ENCODE measurements at places on chromosomes 11 and 22. TPM values are rescaled to one million over a fixed set of nuclear protein-coding genes. Genes with fewer than 3 reads are reported as not detected.

GRCh38 chr11:58745705-58746364 lies 14.1 kb upstream of the GLYAT start:
- DNase-seq: no peak

DNA sequence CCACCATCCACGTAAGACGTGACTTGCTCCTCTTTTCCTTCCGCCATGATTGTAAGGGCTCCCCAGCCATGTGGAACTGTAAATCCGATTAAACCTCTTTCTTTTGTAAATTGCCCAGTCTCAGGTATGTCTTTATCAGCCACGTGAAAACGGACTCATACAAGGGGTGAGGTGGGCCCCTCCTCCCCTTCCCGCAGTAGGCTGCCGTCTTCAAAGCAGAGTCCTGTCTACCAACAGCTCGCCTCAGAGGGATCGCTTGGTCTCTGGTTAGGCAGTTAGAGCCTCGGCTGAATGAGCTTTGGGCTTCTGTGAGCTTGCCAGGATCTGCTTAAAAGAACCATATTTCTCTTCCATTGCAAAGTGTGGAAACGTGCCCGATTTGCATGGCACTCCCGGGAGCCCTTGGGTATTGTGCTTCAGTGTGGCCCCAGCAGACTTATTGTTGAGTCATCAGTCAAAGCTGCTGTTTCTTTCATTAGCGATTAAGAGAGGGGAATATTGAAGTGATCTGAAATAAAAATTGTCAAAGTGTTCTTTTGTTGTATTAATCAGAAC lies 338.3 kb downstream of the TBC1D22A start:
- DNase-seq: no peak

- no peak for DNase-seq
Measured at GRCh38 chr11:46181843-46182424, 60.7 kb upstream of the PHF21A start.

DNA sequence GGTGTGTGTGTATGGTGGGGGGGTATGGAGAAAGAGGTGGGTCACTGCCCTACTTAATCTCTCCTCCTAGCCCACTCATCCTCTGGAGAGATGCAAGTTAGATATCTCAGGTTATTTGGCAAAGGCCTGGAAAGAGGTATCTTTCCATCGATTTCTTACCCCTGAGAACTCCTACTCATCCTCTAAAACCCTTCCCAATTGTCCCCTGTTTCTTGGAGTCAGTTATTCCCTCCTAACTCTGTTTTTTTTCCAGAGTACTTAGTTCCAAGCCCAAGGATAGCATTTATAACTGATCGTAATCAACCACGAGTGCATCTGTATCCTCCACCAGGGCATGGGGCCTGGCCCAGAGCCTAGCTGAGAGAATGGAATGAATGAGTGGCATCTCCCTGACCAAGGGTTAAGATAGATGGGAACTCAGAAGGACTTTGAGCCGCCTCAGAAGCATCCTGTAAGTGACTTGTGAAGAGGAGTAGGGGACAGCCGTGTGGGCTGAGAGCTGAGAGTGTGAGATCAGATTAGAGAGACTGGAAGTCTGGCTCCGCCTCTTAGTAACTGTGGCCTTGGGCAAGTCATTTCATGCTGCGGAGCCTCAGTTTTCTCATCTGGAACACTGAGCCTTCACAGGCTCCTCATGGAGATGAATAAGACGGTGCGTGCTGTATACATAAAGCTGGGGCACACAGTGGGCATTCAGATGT lies 16.2 kb downstream of the CD6 start:
- no peak for DNase-seq

GRCh38 chr11:97620007-97620406 lies 1230.2 kb downstream of the JRKL start:
- DNase-seq: no peak

- no peak for DNase-seq
Measured at GRCh38 chr22:25119609-25120008, 80.0 kb upstream of the CRYBB3 start.

DNA sequence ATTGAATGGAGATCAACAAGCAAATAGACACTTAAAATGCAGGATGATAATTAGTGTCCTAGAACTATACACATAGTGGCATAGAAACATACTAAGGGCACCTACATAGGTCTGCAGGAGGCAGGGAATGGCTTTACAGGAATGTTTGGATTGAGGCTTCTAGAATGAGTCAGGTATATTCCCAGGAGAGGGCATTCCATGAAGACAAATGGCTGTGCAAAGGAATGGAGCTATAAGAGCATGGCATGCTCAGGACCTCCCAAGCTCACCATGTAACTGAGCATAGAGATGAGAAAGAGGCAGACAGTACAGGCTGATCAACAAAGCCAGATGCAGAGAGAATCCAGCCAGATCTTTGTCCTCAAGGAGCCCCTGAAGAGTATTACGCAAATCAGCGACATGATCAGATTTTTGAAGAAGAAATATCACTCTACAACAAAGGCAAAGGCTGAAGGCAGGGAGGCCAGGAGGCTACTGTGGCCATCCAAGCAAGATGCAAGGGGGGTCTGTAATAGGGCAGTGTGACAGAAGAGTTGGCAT lies 211.1 kb upstream of the MTNR1B start:
- DNase-seq: no peak

DNA sequence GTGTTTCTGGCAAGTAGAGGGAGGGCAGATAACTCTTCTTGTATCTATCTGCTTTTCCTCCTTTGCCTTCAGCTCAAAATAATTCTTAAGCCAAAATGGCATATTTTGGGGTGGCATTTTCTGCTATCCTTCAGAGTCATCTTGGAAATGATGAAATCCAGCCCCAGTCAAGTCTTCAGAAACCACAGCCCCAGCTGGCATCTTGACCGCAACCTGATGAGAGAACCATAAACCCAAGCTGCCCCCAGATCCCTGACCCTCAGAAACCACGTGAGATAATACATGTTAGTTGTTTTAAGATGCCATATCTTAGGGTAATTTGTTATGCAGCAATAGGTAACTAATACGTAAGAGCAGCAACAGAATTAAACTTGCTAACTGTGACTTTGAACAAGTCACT lies 15.1 kb upstream of the PAMR1 start:
- no peak for DNase-seq

DNA sequence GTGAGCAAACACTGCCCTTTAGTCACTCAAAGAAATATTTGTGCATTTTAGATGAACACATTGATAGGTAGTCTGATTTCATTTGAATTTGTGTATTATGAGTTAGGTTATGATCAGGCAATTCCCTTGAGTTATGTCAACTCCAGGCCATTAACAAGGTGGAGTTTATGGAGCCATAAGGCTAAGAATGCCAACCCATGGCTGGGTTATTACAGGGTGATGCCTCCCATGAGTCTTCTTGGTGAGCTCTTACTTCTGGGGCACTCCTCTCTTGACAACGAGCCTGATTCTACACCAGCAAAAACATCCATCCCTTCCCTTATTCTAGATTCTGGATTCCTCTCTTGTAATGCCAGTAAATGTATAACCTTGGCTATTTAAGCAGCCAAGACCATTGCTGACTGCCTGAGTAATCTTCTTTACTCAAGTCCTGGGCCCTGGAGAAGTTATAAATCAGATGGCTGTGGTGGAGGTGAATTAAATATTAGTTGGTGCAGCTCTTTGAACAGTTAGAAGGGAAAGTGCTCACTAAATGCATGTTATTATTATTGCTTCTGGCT lies 645.7 kb upstream of the TENM4 start:
- DNase-seq: no peak

DNA sequence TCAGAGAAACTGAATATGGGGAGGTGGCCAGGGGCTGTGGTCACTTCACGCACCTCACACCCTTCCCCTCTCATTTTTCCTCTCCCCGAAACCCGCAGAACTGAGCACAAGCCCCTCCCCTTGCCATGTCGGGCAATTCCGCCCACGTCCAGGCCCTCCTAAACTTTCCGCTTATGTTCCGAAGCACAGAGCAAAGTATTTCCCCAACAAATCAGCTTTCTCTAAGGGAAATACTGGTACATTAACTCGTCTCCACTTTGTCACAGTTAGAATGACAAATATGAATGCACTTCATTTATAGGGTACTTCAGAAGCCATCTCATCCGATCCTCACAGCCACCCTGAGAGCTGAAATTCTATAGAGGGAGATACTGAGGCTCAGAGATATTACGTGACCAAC lies 94.7 kb upstream of the TMEM45B start:
- DNase-seq: no peak

GRCh38 chr11:124759266-124760204 lies 2.6 kb downstream of the ESAM start:
- DNase-seq: no peak

DNA sequence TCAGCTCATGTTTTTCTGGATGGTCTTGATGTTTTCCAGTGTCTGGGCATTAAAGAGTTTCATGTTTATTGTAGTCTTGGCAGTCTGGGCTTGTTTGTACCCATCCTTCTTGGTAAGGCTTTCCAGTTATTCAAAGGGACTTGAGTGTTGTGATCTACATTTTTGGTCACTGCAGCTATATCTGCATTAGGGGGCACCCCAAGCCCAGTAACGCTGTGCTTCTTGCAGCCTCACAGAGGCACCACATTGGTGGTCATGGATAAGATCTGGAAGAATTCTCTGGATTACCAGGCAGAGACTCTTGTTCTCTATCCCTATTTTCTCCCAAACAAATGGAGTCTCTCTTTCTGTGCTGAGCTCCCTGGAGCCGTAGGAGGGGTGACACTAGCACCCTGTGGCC lies 451.5 kb upstream of the FAT3 start:
- DNase-seq: no peak

DNA sequence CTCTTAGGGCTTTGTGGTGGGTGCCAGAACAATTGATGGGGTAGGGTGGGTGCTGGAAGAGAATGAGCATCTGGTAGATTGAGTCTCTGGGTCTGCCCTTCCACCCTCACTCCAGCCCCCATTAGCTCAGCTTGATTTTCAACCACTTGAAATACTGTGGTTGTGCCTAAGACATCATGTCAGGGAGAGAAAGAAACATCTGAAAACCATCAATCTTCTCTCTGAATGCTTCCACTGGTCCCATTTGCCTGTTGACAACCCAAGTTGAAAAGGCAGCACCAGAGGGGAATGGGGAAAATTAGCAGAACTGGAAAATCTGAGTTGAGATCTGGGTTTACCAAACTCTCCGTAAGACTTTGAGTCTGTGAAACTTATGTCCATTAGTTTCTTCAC lies 26.1 kb downstream of the CD44 start:
- DNase-seq: no peak

- no peak for DNase-seq
Measured at GRCh38 chr11:132263241-132263640, 892.8 kb downstream of the NTM start.

DNA sequence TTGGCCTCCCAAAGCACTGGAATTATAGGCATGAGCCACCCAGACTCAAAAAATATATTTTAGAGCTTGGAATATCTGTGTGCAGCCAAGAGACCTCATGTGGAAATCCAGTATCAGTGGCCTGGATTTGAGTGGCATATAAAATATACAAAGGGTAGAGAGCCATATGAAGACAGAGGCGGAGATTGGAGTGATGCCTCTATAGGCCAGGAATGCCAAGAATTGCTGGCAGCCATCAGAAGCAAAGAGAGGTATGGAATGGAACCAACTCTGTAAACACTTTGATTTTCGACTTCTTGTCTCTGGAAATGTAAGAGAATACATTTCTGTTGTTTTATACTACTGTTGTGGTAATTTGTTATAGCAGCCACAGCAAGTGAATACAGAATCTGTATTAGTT lies 123.0 kb downstream of the PLEKHA7 start:
- no peak for DNase-seq

- DNase-seq: no peak
Measured at GRCh38 chr22:17705546-17705945, 67.0 kb downstream of the BCL2L13 start.

DNA sequence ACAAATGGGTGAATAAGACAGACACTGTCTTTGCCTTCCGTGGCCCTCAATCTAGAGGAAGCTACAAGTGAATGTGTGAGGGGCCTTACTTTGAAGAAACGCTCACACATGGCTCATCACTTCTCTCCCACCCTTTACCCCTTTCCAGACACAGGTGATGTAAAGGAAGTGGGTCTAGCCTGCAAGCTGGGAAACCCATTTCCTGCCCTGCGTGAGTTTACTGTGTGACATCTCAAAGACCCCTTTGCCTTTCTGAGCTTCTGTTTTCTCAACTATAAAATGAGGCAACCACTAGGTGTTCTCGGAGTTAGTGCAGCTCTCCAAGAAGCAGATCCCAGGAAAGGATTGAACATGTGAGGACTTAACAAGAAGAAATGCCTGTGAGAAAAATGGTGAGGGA lies 43.1 kb upstream of the LMO2 start:
- DNase-seq: no peak

GRCh38 chr22:38707984-38708383 lies 2.2 kb downstream of the GTPBP1 start:
- no peak for DNase-seq

DNA sequence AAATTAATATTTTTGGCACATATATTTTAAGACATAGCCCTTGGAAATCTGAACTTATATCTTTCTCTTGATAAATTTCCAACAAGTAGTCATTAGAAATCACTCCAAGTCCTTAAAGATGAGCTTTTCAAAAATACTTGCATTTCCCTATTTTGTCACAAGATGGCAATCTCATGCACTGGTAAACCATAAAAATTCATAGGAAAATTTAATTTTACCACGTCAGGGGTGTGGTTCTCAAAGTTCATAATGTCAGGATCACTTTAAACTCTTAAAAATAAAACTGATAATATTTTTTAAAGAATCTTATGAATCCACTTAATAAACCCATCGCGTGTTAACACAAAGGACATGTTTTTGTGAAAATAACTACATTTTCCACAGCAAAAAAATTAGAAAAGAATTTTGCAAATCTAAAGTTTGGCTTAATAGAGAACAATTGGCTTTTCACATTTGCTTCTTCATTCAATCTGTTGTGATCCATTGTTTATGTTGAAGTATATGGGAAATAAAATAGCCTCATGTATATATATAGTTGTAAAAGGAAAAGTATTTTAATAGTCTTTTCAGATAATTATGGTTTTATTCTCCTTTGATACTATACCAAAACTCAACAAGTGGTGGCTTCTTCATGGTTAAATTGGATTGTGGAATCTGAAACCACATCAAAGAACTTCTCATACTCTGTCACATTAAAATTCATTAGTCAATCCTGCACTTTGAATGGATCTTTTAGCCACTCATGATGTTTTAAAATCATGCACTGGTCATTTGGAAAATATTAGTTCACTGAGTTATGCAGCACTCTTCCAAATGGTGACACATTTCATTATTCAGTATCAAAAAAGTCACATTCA lies 169.1 kb downstream of the CADM1 start:
- no peak for DNase-seq

DNA sequence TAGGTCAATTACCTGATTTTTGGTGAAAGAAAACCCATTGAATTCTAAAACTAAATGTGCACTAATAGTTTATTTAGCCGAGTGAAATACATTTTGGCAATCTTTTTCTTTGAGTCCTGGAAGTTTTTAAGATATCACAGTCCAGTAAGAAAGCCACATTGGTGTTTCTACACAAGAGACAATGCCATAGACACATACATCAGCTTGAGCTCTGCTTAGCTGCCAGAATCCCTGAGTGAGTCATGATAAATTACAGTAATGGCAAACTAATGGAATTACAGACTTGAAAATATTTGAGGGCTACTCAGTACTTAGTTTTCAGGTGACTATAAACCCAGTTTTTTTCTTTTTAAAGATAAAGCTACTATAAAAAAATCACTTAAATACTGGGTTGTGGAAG lies 155.4 kb downstream of the OR4C45 start:
- no peak for DNase-seq

UBQLN3 gene
- not detected for polyA plus RNA-seq

OR56A1 gene
- not detected for polyA plus RNA-seq

CNGA4 gene
- 1.1 TPM for polyA plus RNA-seq

PLA2G6 gene
- 50.9 TPM for polyA plus RNA-seq

MYBPC3 gene
- polyA plus RNA-seq: 0.13 TPM

P2RY6 gene
- 0.85 TPM for polyA plus RNA-seq

MS4A1 gene
- 0.12 TPM for polyA plus RNA-seq

LIN7C gene
- 30.5 TPM for polyA plus RNA-seq

PANX2 gene
- polyA plus RNA-seq: 1.3 TPM

NCAM1 gene
- polyA plus RNA-seq: 87.3 TPM

SYCE3 gene
- polyA plus RNA-seq: not detected

AAMDC gene
- polyA plus RNA-seq: 49.3 TPM
